ENCODE measurements at places on chromosomes 1 and 21.

- no peak for DNase-seq
These were observed 664.6 kb upstream of the ADAMTS5 start for GRCh38 chr21:27631471-27631870.

DNA sequence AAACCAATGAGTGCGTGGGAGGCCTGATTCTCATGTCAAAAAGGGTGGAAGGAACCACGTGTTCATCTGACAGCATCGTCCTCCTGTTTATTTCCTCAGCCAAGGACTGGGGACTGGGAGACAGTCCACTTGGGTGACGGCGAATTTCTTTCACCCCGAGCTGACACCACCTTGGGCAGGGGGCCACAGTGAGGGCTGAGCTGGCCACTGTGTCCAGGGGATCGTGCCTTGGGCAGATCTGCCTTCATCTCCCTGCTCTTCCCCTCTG, 122.1 kb downstream of the SIM2 start:
- no peak for DNase-seq

- no peak for DNase-seq
These were observed 30.0 kb downstream of the ZNF697 start for GRCh38 chr1:119617751-119618691.

- no peak for DNase-seq
These were observed 79.4 kb upstream of the SSX2IP start for GRCh38 chr1:84769636-84770035.

- no peak for DNase-seq
These were observed 195.5 kb downstream of the ADSS2 start for GRCh38 chr1:244256086-244256676.

- DNase-seq, result no peak
These were observed 51.5 kb downstream of the SYT14 start for GRCh38 chr1:209989525-209989924.

GRCh38 chr1:222275001-222275728, 272.7 kb downstream of the HHIPL2 start:
- no peak for DNase-seq

GRCh38 chr1:227219715-227220292, 98.5 kb downstream of the CDC42BPA start:
- no peak for DNase-seq

DNA sequence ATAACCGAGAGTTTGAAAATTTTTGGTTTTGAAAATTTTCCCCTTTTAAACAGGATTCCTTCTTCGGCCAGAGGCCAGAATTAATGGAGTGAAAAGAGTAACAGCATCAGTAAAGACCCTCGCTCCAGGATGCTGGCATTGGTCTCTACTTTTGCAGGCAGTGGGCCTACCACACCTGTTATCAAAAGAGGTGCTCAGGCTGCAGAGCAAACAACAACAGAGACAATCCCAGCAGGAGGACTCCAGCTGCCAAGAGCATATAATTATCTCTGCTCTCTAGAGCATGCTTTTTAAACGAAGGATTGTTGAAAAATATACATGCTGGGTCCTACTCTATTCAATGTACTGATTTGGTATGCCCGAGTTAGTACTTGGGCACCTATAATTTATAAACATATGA, 1048.5 kb downstream of the PLA2G4A start:
- no peak for DNase-seq

Measured in Caco-2 (cell line).